Hepatocyte (in vitro differentiated cells): ENCODE measurements at places on chromosomes 5 and 9. TPM values are rescaled to one million over a fixed set of nuclear protein-coding genes. Genes with fewer than 3 reads are reported as not detected.

The SLC6A18 gene
- 0.35 TPM in 1 of 2 replicates, not detected in the other for polyA plus RNA-seq

The SLC25A51 gene
- 10.1 and 10.4 TPM in 2 replicates for polyA plus RNA-seq

GRCh38 chr5:108917596-108917995 lies 169.9 kb downstream of the FER start:
- no peak overlapping the region for H3K4me3 ChIP-seq
- H3K27me3 ChIP-seq = no peaks in the 10 kb centered on the region
- no peaks in the 10 kb centered on the region for H3K36me3 ChIP-seq

DNA sequence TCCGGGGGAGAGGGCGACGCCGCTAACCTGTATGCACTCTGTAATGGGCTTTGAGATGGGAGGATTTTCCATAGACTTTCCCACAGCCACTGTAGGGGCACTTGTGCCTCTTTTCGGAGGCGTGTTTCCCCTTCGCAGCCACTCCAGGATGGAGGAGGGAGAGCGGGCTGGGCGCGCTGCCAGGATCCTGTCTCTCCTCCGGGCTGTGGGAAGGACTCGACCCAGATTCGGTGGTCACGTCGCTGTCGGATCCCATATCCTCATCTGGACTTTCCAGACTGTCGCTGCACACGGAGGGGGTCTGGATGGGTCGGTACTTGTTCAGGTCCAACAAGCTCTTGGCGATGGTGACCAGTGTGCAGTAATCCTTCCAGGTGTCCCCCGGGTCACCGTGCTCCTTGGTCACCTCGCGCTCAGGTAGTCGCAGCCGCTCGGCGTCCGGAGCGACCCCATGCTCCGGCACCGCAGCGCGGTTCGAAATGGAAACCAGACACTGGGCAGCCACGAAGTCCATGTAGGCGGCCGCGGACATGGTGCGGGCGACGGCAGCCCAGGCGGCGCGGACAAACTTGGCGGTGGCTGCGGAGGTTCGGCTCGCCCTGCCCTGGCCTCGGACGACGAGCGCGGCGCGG lies 1.5 kb downstream of the KLF9 start:
- H3K4me1 ChIP-seq = peaks cover 4% of the 10 kb centered on the region
- peak overlapping the region; percentile 96 for H3K27ac ChIP-seq
- H3K27me3 ChIP-seq = no peaks in the 10 kb centered on the region
- peak overlapping the region; percentile 66 for H3K4me3 ChIP-seq
- no peaks in the 10 kb centered on the region for H3K36me3 ChIP-seq
- DNase-seq = peak; percentile 84

The OR1B1 gene
- polyA plus RNA-seq = not detected in 2 replicates

DNA sequence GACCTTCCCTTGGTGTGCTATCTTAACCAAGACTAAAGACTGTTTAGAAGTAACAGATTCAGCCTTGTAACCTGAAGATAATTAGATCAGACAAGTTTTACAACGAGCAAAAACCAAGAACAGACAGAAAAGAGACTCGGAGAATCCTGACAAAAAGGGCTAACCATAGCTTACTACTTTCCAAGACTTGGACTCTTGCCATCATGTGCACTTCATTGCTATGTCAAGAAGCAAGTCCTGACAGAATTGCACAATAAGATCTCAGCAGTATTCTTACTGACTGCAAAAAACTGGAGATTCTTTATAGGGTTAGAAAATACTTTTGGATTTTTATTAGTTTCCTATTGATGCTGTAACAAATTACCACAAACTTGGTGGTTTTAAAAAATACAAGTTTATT lies 1539.0 kb upstream of the NUDT12 start:
- no peaks in the 10 kb centered on the region for H3K27me3 ChIP-seq
- no peaks in the 10 kb centered on the region for H3K4me1 ChIP-seq
- H3K27ac ChIP-seq = no peak overlapping the region
- no peak overlapping the region for H3K4me3 ChIP-seq
- DNase-seq = peak; percentile 63

DNA sequence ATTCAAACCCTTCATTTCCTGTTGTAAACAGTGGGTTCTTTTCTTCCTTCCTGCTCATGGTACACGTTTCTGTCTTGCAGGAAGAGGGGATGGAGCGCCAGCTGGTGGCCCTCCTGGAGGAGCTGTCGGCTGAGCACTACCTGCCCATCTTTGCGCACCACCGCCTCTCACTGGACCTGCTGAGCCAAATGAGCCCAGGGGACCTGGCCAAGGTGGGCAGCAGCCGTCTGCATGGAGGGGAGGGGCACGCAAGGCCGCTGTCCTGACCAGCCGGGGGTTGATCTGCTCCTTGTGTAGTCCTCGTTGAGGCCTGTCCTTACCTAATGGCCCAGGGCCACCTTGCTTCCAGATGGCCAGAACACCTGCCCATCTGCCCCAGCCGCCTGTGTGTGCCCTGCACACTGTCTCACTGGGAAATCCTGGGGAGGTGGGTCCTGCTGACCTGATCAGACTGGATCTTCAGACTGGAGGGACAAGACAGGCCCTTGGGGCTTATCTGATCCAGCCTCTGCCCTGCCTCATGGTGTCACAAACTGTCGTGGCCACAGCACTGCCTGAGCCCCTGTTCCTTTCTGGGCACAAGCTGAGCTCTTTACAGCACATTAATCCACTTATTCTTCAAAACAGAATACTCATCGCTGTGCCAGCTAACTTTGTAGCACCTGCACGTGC lies 44.7 kb downstream of the LRSAM1 start:
- no peak overlapping the region for H3K4me3 ChIP-seq
- H3K27ac ChIP-seq = no peak overlapping the region
- no peaks in the 10 kb centered on the region for H3K36me3 ChIP-seq

The NME5 gene
- polyA plus RNA-seq = 1.8 and 2.6 TPM in 2 replicates

The GPR150 gene
- 1.0 and 1.3 TPM in 2 replicates for polyA plus RNA-seq

The TSSK1B gene
- polyA plus RNA-seq = not detected in 2 replicates

The SPATA6L gene
- 2.0 and 2.3 TPM in 2 replicates for polyA plus RNA-seq

The BOD1 gene
- polyA plus RNA-seq = 68.9 and 83.1 TPM in 2 replicates

GRCh38 chr9:96067600-96067999 lies 192.1 kb downstream of the ERCC6L2 start:
- H3K36me3 ChIP-seq = no peaks in the 10 kb centered on the region
- no peaks in the 10 kb centered on the region for H3K27me3 ChIP-seq
- H3K4me3 ChIP-seq = no peak overlapping the region
- no peak overlapping the region for H3K27ac ChIP-seq
- DNase-seq = no peak

The KIAA1191 gene
- polyA plus RNA-seq = 96.8 and 110 TPM in 2 replicates

GRCh38 chr9:93965830-93966577 lies 10.8 kb upstream of the BARX1 start:
- H3K4me3 ChIP-seq = no peak overlapping the region
- peaks cover 13% of the 10 kb centered on the region for H3K27me3 ChIP-seq
- no peak overlapping the region for H3K27ac ChIP-seq
- peaks cover 3% of the 10 kb centered on the region for H3K4me1 ChIP-seq
- no peaks in the 10 kb centered on the region for H3K36me3 ChIP-seq

The FAM81B gene
- not detected in 2 replicates for polyA plus RNA-seq

The IL5 gene
- not detected in 2 replicates for polyA plus RNA-seq

- peak; percentile 29 for DNase-seq
- peak overlapping the region; percentile 24 for H3K27ac ChIP-seq
- H3K4me1 ChIP-seq = no peaks in the 10 kb centered on the region
- H3K4me3 ChIP-seq = no peak overlapping the region
- no peaks in the 10 kb centered on the region for H3K36me3 ChIP-seq
Observed at GRCh38 chr5:114148253-114148652, 213.6 kb upstream of the KCNN2 start.

- no peak overlapping the region for H3K4me3 ChIP-seq
- no peaks in the 10 kb centered on the region for H3K27me3 ChIP-seq
- H3K4me1 ChIP-seq = peaks cover 28% of the 10 kb centered on the region
Observed at GRCh38 chr5:140178086-140178410, 3.1 kb downstream of the CYSTM1 start.

- no peak overlapping the region for H3K27ac ChIP-seq
- no peak for DNase-seq
- H3K4me1 ChIP-seq = no peaks in the 10 kb centered on the region
- no peaks in the 10 kb centered on the region for H3K36me3 ChIP-seq
- H3K27me3 ChIP-seq = no peaks in the 10 kb centered on the region
- no peak overlapping the region for H3K4me3 ChIP-seq
Observed at GRCh38 chr9:117823576-117823975, 119.4 kb downstream of the TLR4 start.

DNA sequence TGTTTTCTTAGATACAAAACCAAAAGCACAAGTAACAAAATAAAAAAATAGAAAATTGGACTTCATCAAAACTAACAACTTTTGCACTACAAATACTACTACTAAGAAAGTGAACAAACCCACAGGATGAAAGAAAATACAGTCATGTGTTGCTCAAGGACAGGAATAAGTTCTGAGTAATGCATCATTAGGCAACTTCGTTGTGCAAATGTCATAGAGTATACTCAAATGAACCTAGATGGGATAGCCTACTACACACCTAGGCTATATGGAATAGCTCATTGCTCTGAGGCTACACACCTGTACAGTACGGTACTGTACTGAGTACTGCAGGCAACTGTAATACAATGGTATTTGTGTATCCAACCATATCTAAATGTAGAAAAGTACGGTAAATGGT lies 88.3 kb downstream of the RAPGEF1 start:
- peaks cover 25% of the 10 kb centered on the region for H3K4me1 ChIP-seq
- no peaks in the 10 kb centered on the region for H3K27me3 ChIP-seq
- H3K27ac ChIP-seq = peak overlapping the region; percentile 59
- H3K36me3 ChIP-seq = no peaks in the 10 kb centered on the region

GRCh38 chr5:163564321-163564938 lies 59.0 kb downstream of the MAT2B start:
- no peak overlapping the region for H3K4me3 ChIP-seq
- peaks cover 37% of the 10 kb centered on the region for H3K27me3 ChIP-seq
- H3K36me3 ChIP-seq = no peaks in the 10 kb centered on the region
- peak; percentile 78 for DNase-seq
- H3K27ac ChIP-seq = no peak overlapping the region
- peaks cover 4% of the 10 kb centered on the region for H3K4me1 ChIP-seq

- no peaks in the 10 kb centered on the region for H3K27me3 ChIP-seq
- DNase-seq = peak; percentile 69
- no peaks in the 10 kb centered on the region for H3K36me3 ChIP-seq
- no peak overlapping the region for H3K27ac ChIP-seq
- peaks cover 13% of the 10 kb centered on the region for H3K4me1 ChIP-seq
Observed at GRCh38 chr5:175288048-175288621, 155.8 kb downstream of the DRD1 start.
